Right lobe of liver (tissue), 6 donors: ENCODE measurements at places on chromosomes 7 and 10. TPM values are rescaled to one million over a fixed set of nuclear protein-coding genes. Genes with fewer than 3 reads are reported as not detected.

- DNase-seq: peak; percentile 85
Measured at GRCh38 chr10:70815504-70816219, at the start of gene SGPL1. TSS of gene SGPL1 (plus strand) at chr10:70815948. CDS start at chr10:70816854, 906 bp downstream.

DNA sequence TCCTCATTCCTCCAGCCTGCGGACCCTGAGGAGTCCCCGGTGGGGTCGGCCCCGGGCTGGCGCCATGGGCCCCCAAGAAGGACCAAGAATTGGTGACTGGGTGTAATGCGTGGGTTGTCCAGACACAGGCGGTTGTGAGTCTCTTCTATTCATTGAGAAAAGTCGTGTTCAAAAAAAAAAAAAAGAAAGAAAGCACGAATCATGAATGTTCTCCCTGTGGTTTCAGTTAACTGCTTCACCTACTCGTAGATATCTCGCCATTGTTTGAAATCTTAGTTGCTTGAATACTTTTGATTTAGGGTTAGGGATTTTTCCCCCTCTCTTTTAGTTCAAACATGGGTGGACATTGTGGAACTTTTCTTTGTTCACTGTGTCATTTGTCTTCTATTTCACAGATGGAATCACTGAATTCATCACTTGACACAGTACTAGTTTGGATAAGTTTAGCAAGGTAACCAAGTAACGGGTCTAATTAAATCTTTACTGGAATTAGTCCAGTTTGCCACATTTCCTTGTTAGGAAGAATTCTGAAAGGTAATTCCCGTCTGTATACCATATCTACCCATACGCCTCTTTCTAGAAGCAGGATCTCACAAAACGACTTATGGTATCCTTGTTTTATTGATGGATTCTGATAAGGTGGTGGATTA, 775 bp downstream of the STARD3NL start:
- no peak for DNase-seq

DNA sequence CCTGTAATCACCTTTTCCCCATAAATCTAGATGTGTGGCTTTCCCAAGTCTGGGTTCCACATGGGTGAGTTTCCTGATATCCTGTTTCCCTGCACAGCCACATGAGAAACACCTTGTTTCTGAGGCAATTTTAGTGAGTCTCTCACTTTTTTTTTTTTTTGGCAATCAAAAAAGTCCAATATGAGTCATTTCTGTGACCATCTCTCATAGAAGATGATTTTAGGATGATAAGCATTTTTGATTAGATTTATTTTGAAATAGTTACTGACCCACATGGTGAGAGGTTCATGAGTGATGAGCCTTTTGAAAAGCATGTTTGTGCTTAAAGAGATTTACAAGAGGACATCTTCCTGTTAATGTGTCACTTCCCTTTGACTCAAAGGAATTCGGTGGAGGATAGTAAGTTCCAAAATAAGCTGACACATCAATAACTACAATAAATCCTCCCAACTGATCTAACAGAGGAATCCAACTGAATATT, 464.0 kb downstream of the INHBA start:
- DNase-seq: no peak

DNA sequence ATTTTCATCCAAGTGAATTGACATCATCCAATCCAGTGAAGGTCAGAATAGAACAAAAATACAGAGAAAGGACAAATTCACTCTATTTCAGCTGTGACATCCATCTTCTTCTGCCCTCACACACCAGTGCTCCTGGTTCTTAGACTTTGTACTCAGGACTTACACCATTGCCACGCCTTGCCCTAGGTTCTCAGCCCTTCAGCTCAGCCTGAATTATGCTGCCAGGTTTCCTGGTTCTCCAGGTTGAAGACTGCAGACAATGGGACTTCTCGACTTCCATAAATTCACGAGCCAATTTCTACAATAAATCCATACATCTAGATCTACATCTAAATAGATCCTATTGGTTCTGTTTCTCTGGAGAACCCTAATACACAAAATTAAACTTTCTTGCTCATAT, 181.2 kb upstream of the KCND2 start:
- DNase-seq: no peak

- peak; percentile 61 for DNase-seq
Measured at GRCh38 chr10:96395931-96396877, 37.4 kb upstream of the OPALIN start.

GRCh38 chr10:79243181-79244067, 103.8 kb upstream of the PPIF start:
- no peak for DNase-seq

- DNase-seq: peak; percentile 42
Measured at GRCh38 chr7:8175929-8176369, 86.0 kb downstream of the ICA1 start.

DNA sequence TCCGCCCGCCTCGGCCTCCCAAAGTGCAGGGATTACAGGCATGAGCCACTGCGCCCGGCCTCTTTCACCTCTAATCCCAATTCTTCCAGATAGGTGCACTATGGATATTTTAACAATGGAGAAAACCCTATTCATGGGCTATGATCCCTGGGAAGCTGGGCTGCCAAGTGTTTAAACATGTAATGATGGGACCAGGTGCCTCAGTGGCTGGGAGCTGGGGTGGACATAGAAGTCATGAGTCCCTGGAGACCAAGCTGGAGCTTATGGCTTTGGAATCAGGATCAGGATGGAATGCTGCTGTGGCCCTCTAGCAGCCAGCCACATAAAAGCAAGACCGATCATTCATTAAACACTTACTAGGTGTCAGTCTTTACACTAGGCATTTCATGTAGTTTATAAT, 41.8 kb upstream of the IGFBP3 start:
- DNase-seq: no peak

DNA sequence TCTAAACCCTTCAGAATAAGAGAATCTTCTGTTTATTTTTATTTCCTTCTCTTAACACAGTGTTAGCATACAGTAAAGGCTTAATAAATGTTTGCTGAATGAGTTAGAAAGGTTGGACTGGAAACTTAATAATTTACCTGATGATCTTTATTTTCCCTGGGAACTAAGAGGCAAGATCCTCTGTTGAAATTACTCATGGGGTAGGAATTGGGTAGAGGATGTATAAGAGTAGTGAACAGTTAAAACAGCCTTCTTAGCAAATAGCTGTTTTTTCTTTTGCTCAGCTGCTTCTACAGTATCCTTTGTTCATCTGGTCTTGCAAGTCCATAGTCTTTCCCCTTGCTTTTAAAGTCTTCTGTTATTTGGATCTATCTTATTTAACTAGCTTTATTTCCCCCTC, 80.0 kb downstream of the AKAP9 start:
- no peak for DNase-seq

- no peak for DNase-seq
Measured at GRCh38 chr7:100676501-100677306, 3.2 kb downstream of the GNB2 start.

DNA sequence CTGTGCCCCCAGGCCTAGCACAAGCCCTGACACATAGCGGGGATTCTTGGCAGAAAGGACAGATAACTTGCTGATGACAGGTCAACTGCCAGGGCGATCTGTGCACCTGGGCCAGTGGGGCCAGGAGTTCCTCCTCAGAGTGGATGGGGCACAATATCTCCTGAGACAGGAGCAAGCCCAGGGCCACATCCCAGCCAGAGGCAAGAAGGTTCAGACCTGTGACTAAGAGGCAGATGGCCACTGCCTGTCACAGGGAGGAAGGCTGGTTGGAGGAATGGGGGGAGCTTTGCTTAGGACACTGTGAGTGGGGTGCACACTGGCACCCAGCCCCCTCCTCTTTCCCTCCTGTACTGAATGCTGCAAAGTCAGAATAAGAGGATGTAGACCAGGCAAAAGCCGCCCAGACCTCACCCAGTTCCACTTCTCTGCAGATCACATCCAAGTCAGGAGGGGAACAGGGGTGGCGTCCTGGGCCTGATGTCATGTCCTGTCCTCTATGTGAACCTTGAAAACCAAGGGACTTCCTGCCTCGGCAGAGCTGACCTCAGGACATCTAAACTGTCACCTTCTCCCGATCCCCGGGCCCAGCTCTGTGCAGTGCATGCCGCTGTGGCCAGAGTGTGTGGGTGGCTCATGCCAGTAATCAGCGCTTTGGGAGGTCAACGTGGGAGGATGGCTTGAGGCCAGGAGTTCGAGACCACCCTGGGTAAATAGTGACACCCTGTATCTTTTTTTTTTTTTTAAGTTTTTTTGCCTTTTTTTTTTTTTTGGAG, 1.3 kb downstream of the GUSB start:
- peak; percentile 70 for DNase-seq

- DNase-seq: no peak
Measured at GRCh38 chr7:26944501-26945358, 80.3 kb upstream of the SKAP2 start.

DNA sequence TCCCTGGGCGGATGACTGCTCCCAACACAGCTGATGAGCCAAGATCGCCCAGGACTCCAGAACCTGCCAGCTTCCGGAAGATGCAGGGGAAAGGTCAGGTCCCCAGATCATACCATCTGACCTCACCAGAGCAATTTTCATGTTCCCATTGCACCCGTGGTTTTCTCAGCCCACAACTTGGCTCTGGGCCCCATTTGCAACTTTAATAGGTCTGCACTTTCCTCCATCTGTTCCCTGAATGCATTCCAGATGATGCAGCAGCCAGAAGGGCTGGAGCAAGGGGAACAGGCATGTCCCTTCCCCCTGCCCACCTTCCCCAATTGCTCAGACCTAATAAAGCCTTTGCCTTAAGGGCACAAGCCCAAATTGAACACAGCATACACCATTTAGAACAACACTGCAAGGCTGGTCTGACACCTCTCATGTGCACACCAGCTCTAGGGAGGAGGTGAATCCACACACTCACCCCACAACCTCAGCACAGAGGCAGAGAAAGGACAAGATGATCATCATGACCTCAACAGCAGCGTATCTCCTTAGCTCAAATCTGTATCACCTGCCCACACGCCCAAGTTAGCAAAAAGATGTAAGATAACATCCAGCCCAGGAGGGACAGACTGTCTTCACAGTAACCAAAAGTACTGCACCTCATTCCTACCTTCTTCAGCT, 87.5 kb downstream of the PLXNA4 start:
- DNase-seq: no peak

DNA sequence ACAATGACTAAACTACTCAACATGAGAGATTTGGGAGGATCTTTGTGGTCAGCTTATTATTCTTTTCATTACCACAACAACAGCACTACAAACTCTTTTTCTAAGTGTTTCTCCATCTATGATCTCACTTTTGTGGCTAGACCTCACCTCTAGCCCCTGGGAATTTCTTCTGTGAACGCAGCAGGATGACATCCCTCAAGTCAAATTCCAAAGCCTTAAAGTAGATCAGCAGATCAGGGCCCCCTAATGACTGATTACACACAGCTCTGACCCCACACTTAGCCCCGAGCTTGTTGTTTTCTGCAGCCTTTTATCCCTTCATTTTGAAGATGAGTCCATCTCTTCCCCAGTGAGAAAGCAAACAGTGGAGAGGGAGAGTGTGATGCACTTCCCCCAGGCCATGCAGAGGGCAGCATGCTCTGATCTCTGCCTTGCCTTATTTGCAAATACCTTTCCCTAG, 27.3 kb downstream of the TFAM start:
- no peak for DNase-seq

DNA sequence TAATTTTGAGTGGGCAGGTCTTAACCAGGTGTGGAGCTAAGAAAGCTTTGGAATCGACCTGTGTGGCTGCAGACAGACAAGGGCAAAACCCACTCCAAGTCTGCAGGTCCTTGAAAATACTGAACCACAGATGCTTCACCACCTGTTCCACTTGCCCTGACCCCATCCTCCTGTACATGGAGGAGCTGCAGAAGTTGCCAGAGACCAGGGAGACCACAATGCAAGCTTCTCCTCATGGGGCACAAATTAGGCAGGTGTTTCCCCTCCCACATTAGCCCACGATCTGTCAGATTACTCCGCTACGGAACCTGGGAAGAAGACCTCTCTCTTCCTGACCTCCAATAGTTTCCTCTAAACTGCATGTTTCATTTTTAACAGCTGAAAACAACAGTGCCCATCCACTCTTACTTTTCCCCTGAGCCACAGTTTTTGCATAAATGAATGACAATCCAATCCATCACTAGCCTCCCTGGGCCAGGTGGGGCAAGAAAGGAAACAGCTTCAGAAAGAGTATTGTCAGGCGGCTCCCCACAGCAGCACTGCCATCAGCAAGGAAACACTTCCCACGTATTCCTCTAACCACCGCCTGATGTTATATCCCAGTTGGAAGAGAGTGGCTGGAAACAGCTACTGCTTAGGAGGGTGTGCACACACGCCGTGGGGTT, 141.6 kb downstream of the PRKAG2 start:
- DNase-seq: no peak

DNA sequence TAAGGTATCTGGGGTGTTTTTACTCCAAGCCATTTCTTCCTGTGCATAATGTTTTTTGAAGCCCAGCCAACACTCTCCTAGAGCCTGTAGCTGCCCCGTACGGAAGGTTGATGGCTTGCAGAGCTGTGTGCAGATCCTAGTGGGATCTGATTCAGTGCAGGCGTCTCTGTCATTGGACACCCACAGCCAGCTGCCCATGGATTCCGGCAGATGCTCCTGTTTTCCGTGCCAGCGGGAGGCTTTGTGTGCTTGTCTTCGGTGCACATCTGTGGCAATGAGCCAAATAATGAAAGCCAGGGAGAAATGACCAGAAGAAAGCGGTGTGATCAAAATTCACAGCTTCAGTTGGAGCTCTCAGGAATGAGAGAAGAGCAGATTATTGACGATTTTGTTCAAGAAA, 426.4 kb downstream of the TYW1 start:
- DNase-seq: no peak

DNA sequence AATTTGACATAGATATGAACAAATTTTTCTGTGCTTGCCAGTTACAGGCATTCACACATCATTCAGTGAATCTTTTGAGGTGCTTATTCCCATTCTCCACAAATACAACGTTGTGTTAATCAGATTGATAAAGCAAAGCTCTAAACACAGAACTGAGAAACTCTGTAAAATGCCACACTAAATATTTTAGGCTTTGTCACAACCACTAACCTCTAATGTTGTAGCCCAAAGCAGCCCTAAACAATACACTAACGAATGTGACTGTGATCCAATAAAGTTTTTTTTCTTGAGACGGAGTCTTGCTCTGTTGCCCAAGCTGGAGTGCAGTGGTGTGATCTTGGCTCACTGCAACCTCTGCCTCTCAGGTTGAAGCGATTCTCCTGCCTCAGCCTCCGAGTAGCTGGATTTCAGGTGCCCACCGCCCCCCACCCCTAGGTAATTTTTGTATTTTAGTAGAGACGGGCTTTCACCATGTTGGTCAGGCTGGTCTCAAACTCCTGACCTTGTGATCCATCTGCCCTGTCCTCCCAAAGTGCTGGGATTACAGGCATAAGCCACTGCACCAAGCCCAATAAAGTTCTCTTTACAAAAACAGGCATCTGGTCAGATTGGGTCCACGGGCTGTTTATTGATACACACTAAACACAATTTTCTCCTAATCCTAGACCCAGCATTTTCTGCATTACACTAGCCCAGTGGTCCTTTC, 6.9 kb downstream of the CYCS start:
- DNase-seq: no peak

- DNase-seq: no peak
Measured at GRCh38 chr7:93955304-93955703, 33.8 kb downstream of the GNG11 start.

The ZNF775 gene
- 0.50 TPM for total RNA-seq

The NACAD gene
- total RNA-seq: not detected

The CSTF2T gene
- 9.5 TPM for total RNA-seq

The VSTM4 gene
- 2.1 TPM for total RNA-seq

The TRPV5 gene
- total RNA-seq: not detected
